ENCODE measurements at places on chromosomes 4 and X.

DNA sequence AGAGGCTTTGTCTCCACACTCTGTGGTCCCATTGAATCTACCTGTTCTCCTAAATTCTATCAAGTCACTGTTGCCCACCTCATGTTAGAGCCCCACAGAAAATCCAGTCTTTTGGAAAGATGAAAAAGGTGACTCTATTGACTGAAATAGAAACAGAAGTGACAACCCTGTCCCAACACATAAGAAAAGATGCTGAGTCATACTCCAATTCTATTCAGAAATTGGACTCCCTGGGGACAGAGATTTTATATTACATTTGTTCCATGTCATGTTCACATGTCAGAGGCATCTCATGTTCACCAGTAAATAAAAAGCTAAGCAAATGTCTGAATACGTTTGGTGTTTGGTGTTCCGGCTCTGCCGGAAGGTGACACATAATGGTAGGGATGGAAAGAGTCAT is 2.9 kb upstream of the GRPR start:
- no peak for DNase-seq

DNA sequence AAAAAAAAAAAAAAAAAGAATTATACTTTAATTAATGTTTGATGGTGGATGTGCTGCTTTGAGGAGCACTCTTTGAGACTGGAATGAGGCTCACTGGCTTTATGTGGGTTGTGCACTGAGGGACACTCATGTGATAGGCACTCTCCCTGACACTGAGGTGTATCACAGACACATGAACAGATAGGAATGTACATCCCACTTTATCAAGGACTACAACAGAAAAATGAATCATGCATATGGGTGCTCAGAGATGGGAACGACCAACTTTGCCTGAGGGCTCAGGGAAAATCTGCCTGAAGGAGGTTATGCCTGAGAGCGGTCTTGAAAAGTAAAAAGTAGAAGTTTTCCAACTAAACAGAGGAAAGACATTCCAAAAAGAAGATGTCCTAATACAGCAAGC is 97.7 kb upstream of the RBPJ start:
- no peak for DNase-seq

GRCh38 chr4:166977596-166977995 is 256.7 kb downstream of the SPOCK3 start:
- no peak for DNase-seq

- DNase-seq = no peak
These were observed 85.8 kb downstream of the CXXC4 start for GRCh38 chr4:104408878-104409277.

DNA sequence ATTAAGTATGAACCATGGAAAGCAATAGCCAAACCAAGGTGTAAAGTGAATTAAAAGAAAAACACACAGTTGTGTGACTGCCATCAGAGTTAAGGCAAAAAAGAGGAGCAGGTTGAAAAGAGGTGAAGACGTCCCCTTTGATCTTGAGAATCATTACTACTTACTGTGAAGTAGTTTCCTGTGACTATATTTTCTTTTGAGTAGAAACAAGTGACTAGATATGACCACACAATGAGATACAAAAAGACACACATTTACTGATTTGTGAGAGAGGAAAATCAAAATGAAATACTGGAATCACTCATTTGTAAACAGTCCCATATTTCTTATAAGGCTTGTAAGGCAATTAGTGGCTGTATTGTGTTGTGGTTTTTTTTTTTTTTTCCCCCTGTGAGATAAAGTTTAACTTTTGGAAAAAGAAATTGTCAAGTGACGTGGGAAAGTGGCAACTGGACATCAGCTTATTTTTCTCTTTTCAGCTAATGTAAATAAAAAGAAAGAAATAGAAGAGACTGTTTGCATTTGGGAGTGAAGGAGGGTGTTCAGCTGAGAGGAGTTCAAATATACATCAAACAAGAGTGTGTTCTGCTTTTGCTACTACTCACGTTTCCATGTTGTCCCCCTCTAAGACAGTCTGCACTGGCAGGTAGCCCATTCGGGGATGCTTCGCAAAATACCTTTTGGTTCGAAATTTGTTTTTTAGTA is 106.4 kb upstream of the FTHL17 start:
- no peak for DNase-seq

DNA sequence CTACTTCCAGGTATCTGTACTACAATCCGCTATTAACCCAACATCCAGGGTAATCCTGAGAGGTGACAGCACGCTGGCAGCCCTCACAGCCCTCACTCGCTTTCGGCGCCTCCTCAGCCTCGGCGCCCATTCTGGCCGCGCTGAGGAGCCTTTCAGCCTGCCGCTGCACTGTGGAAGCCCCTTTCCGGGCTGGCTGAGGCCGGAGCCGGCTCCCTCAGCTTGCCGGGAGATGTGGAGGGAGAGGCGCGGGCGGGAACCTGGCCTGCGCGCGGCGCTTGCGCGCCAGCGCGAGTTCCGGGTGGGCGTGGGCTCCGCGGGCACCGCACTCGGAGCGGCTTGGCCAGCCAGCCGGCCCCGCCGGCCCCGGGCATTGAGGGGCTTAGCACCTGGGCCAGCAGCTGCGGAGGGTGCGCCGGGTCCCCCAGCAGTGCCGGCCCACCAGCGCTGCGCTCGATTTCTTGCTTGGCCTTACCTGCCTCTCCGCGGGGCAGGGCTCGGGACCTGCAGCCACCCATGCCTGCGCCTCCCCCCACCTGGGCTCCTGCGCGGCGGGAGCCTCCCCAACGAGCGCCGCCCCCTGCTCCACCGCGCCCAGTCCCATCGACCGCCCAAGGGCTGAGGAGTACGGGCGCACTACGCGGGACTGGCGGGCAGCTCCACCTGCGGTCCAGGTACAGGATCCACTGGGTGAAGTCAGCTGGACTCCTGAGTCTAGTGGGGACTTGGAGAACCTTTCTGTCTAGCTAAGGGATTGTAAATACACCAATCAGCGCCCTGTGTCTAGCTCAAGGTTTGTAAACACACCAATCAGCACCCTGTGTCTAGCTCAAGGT is 87.3 kb downstream of the PRSS12 start:
- no peak for DNase-seq

GRCh38 chrX:47273011-47273730 is 40.4 kb downstream of the USP11 start:
- no peak for DNase-seq

- DNase-seq = no peak
These were observed 2629.2 kb downstream of the PCDH7 start for GRCh38 chr4:33349376-33349775.

DNA sequence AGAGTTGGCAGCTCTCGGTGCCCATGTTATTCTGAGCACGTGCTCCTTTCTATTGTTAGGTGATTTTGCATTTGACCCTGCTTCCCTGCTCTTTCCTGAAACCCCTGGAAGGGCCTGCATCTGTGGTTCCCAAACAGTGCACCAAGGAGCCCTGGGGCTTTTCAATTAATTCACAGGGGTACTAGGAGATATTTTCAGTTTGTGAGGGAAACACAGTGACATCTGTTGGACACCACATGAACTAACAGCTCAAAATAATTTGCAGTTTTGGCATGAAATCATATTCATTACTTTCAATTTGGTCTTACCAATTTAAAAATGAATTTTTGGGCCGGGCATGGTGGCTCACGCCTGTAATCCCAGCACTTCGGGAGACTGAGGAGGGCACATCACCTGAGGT is 156.6 kb downstream of the GATB start:
- DNase-seq = no peak

All from NCI-H1930 (cell line).